ENCODE measurements at places on chromosomes 16 and 17.

GRCh38 chr17:12395733-12396354 is 269.8 kb upstream of the MYOCD start:
- no peak for DNase-seq

- DNase-seq = no peak
Observed at GRCh38 chr16:75101635-75102034, 14.9 kb downstream of the LDHD start.

GRCh38 chr16:11290102-11290893 is 9.2 kb upstream of the PRM1 start:
- no peak for DNase-seq

GRCh38 chr17:32757963-32758362 is 119.0 kb downstream of the MYO1D start:
- DNase-seq = no peak

DNA sequence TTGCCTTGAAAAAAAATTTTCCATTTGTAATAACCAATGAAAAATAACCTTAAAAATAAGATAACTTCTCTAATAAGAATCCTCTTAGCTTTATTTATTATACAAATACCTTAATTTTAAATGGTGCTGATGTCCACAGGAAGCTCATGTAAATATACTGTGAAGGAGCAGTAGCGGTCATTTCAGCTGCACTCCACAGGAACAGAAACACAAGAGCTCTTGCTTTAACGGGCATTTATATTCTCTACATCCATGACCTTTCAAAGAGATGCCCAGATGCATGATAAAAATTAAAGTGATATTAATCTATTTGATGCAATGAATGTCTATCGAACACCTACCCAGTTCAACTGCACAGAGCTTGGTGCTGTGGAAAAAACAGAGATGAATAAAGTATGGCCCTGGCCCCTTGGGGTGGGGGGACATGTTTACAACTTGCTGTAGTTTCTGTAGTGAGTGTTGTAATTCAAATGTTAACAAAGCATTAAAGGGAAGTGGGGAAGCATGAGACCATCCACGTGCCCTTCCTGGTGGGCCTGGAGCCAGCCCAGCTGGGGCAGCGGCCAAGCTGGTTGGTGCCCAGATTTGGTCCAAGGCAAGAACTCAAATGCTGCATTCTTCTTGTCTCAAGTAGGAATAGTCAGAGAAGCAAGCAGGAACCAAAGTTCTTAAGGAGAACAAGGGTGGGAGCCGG is 47.9 kb downstream of the IQCK start:
- DNase-seq = peak; percentile 65

Data from dorsolateral prefrontal cortex (tissue), 122 donors.